Central memory CD4-positive, alpha-beta T cell (primary cell): ENCODE measurements at places on chromosomes 1 and 21.

- no peak for DNase-seq
Observed at GRCh38 chr1:21775985-21776562, 6.9 kb downstream of the USP48 start.

DNA sequence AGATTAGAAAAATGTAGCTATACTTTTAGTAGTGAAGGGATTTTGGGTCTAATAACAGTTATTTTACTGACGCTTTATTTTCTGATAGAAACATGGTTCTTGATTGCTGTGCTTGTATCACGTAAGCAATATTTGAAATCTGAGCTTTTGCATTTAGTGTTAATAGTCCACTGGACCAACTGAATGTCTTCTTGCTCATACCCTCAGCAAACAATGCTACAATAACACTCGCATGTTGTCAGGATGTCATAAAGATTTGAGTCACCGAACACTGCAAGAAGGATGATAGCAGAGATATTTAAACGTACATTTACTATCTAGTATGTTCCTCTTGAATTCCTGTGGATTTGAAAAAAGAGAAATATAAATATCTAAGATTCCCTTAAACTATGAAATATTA is 7.5 kb downstream of the DYRK1A start:
- no peak for DNase-seq

- no peak for DNase-seq
Observed at GRCh38 chr1:30741239-30741894, 16.2 kb downstream of the LAPTM5 start.

- no peak for DNase-seq
Observed at GRCh38 chr1:170321113-170321512, 175.4 kb downstream of the NTMT2 start.
